Cerebellar nuclear complex (tissue), 1 donor: ENCODE measurements at places on chromosomes 12 and 14.
A peak's percentile ranks its signal among the peaks of the same experiment; 100 is the strongest.

DNA sequence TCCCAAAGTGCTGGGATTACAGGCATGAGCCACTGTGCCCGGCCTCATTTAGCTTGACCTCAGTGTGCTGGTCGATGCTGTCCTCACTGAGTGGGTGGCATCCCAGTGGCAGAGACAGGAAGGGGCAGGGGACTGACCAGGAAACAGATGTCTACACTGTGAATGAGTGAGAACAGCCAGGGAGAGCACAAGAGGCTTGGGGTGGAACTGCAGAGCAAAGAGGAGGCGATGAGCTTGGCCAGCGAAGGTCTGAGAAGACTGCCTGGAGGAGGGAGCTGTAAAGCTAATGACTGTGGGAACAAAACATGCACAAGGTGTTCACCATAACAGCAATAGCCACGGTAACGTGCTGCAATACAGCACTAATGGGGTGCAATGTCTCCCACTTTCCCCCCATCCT, 57.2 kb upstream of the BEGAIN start:
- DNase-seq, result no peak

- DNase-seq, result no peak
These were observed 22.5 kb downstream of the PDE3A start for GRCh38 chr12:20390846-20391245.

DNA sequence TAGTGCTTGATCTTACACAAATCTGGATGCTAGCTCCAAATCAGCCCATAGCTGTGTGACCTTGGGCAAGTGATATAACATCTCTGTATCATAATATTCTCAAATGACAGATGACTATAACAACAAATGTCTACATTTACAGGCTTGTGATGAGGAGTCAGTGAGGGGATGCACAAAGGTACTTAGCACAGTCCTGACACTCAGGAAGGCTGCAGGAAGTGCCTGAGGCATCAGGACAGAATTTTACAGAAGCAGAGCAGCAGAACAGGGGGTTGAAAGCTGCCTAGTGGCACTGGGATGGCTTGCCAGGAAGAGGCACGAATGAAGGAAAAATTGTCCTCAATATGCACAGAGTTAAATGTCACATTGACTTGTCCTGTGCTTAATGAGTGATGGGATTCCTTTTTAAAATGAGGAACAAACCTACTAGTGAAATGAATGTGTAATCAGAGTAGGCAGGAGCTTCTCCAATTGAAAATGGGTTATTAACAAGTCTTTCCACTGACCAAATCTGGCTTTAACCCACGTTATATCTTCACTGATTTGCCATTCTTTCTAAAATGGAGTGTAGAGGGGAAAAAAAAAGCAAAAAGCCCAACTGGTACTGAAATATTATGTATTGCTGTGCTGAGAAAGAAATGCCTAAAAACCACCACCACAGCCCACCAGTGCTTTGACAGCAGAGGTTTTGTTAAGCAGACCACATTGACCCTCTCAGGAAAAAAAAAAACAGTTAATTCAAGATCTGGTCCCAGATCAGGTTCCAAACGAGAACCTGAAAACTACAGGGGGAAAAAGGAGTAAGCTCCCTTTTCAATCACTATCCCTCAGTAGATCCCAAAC, 11.6 kb downstream of the BTG1 start:
- DNase-seq, result no peak

- no peak for DNase-seq
These were observed 6.8 kb upstream of the RASAL1 start for GRCh38 chr12:113142173-113142885.

DNA sequence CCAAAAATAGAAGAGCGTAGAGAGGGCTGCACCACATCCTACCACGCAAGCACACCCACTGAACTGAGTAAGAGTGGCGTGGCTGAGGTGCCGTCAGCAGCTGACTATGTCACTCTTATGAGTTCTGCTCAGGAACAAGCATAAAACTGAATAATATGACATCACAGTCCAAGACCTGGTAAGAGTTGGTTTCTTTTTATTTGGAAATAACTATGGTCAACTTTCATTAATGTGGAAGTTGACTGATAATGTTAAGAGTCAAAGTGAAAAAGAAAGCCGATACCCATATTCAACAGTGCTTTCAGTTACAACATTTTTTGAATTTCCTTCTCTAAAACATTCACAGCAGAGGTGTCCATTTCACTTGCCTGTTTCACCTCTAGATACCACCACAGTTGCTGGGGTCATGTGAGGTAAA, 44.6 kb downstream of the GNS start:
- no peak for DNase-seq

GRCh38 chr14:71918955-71919354, 13.3 kb upstream of the RGS6 start:
- DNase-seq, result no peak

GRCh38 chr12:124150168-124150567, 144.7 kb upstream of the RFLNA start:
- no peak for DNase-seq

DNA sequence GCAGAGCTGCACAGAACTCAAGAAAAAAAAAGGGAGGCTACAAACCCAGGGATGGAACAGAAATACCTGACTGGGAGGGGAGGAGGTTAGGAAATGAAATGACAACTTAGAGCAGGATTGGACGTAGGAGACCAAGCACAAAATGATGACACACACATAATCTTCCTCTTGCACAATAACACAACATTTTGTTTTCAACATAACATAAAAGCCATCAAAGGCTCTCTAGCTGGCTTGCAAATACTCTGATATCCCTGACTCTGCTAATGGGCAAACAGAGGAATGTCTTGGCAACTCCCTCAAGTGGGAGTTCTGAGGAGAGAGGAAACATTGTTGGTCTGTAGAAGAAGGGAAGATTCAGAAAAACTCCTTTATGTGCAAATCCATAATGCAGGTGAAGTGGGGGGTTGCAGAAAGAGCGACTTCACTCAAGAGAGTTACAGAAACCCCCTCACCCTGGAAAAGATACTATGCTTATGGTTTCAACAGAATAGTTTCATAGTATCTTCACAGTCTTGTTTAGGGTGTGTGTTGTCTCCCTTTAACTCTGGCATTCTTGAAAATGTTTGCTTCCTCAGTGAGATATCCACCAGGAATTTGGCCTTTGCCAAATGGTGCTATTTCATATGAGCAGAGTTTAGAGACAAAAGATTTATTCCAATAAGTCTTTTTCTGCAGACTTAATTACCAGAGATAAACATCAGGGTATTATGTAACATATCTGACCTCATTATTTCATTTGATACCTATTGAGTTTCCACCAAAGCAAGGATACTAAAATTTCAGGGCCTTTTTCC, 43.8 kb upstream of the LTBP2 start:
- DNase-seq, result no peak

DNA sequence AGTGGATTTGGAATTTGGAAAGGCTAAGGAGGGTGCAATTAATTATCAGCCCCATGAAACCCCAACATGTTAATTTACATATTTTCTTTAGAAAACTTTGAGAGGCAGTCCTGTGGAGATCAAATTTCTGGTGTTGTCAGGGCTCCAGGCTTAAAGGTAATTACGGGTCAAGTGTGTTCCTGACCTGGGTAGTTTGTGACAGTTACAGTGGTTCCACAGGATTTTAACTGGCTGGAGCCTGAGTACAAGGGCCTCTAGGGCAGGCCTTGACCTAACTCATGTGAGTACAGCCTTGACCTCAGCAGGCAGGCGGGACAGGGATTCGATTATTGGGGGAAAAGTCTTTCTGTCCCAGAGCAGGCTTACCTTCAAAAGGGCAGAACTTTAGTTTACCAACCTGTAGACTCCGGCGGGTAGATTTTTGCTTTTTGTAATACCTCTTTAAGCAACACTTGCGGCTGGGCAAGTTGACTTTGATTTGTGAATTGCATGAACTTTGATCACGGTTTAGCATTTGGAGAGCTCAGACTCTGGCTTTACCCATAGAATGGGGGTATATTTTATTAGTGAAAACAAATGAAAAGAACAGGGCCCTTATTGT, 8.4 kb upstream of the PPTC7 start:
- DNase-seq, result no peak

DNA sequence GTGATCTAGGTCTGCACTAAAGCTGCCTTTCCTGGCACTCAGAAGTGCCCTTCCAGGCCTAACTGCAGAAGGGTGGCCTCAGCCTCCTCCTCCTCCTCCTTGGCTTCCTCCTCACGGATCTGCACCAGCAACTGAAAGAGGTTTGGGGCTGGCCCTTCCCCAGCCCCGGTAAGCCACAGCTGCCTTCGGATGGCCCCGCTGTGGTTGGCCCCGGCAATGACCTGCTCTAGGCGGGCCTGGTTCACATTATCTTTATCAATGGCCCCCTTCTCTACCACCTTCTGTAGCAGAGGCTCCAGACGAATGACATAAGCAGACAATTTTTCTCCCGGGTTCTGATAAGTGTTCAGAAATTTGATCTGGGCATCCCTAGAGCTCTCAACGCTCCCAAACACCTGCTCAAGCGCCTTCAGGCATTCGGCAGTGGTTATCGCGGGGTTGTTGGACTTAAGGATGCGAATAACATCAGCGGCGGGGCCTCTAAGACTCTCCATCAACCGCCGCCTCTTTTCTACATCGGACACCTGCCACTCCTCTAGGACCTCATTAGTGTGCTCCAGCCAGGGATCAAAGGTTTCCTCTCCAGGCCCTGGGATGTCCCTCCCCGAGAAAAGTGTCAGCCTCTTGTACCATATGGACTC, 1.5 kb downstream of the PNMA1 start:
- DNase-seq, result no peak

DNA sequence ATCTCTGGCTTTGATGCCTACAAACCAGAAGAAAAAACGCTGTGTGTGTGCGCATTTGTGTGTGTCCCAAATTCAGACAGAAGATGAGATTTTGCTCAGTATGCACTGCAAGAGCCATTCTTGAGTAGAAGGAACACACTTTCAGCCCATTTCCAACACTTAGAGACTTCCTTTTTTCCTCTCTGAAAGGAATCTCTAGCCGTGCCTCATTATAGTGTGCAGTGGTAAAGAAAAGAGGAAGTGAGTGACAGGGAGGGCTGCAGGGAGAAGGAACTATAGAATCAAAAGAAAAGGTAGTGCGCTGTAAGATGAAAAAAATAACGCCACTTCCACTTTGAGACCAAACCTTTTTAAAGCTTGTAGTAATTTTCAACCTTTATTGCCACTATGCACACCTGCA, 1400.9 kb upstream of the FLRT2 start:
- no peak for DNase-seq

DNA sequence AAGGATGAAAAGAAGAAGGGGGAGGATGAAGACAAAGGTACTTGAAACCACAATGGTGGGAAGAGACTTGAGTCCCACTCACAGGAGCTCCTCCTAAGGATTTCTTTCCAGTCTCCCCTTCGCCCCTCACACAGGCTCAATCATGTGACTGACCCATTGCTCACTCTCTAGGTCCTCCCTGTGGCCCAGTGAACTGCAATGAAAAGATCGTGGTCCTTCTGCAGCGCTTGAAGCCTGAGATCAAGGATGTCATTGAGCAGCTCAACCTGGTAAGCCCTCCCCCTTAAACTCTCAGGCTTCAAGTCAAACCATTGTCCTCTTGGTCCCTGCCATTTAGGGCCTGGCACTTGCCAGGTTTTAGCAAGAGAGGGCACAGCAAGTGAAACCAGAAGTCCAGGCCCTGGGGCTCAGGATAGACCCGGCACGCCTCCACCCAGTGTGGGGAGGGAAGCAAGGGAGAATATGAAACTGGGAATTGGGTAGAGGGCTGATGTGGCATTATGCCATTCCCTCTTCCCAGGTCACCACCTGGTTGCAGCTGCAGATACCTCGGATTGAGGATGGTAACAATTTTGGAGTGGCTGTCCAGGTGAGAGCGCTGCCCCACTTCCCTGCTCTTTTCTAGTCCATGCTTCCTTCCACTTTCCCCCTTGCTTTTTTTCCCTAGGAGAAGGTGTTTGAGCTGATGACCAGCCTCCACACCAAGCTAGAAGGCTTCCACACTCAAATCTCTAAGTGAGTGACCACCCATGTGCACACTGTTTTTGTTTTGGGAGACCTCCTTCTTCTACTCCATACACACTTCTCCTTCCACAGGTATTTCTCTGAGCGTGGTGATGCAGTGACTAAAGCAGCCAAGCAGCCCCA, 1.8 kb downstream of the PSME1 start:
- DNase-seq, result no peak

DNA sequence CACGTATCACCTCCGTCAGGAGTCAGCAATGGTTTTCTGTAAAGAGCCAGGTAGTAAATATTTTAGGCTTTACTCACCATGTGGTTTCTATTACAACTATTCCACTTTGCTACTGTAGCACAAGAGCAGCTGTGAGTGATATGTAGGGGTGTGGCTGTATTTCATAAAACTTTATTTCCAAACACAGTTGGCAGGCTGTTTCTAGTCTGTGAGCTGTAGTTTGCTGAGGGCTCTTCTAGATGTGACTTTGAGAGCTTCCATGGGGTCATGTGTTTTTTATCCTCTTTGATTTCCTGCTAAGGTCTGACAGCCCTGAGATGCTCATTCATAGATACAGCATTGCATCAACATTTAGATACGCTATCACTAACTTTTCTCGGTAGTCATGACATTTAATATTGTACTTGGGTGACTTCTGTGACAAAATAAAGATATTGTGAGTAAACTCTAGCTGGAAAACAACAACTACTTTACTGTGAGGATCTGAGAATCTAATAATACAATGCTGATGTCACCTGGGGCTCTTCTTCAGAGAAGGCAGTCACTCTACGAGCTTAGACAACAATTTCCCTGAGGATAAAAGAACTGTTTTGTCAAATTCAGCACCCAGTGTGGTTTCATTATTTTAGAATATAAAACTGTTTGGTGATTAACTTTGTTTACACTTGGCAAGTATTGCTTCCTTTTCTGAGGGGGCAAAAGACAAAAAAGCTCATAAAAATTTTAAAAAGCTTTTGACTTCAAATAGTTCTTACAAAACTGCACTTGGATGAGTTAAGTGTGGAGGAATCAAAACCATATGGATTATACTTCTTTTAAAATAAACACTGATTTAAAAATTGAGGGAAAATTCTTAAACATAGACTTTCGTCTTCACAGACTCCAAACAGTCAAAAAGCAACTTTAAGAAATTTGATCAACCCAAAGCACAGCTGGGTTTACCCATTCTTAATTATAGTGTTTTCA, 231.2 kb upstream of the DCN start:
- no peak for DNase-seq

DNA sequence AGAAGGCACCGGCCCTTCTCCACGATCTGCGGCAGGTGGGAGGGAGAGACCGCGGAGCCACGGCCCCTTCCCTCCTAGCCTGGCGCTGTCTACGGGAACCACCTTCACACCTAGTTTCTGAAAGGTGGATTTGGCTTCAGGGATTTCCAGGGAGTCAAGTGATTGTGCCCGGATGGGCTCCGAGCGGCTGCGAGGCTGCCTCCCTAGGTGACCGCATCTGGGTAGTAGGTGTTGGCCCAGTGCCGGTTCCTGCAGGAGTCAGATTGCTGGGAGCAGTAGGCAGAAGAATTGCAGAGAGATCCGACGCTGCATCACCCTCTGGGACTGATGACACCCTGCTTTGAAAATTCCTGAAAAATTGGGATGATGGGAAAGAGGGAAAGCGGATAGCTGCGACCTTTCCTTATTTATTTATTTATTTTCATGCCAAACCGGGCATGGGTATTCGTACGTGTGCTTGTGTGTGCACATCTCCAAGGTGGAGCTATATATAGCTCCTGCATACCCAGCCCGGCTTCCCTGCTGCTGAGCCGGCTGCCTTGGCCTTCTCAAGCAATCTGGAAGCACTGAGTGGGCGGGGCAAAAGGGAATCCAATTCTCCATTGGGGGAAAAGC, 1.1 kb downstream of the CNTN1 start:
- DNase-seq, result peak; percentile 90
